Right lobe of liver (tissue), 6 donors: ENCODE measurements at places on chromosomes 6 and 20. TPM values are rescaled to one million over a fixed set of nuclear protein-coding genes. Genes with fewer than 3 reads are reported as not detected.

Gene HFE
- 15.7 TPM for total RNA-seq

Gene HSPA12B
- 1.2 TPM for total RNA-seq

GRCh38 chr6:140867336-140867735, 1265.4 kb upstream of the GJE1 start:
- no peak for DNase-seq

Gene SLC22A1
- 190 TPM for total RNA-seq

Gene BMP6
- total RNA-seq, result 2.7 TPM

Gene XKR7
- total RNA-seq, result not detected

Gene C4B
- 2,196 TPM for total RNA-seq

GRCh38 chr6:13814938-13815575, 700 bp upstream of the MCUR1 start:
- no peak for DNase-seq

- DNase-seq, result no peak
Observed at GRCh38 chr6:169590376-169590939, 111.4 kb downstream of the WDR27 start.

DNA sequence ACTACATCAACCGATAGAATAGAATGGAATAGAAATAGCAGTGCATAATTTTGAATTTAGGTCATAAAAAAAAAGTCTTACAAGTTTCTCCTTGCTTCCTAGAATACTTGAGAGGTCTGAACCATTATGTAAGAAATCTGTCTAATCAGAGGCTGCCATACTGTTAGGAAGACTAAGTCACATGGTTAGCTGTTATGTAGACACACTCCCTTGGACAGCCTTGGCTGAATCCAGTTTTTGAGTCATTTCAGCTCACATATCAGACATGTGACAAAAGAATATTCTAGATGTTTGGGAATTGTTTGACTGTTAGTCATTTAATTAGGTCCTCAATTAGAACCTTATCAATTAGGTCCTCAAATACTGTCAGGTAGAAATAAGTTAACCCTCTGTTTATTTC, 1601.4 kb downstream of the GRIK2 start:
- no peak for DNase-seq
